ENCODE measurements at places on chromosomes 4 and X. TPM values are rescaled to one million over a fixed set of nuclear protein-coding genes. Genes with fewer than 3 reads are reported as not detected.

Gene CDKL5
- total RNA-seq: 9.3 TPM

Gene BRS3
- not detected for total RNA-seq

Gene SYTL5
- total RNA-seq: 1.3 TPM

Gene MTNR1A
- total RNA-seq: 0.21 TPM

Gene MFAP3L
- 4.1 TPM for total RNA-seq

Gene EMCN
- total RNA-seq: 25.1 TPM

Gene TFE3
- total RNA-seq: 27.1 TPM

Gene DSPP
- total RNA-seq: not detected

Gene PLAC1
- 1.4 TPM for total RNA-seq

Gene PDCL2
- not detected for total RNA-seq

Gene PCDH10
- total RNA-seq: 3.6 TPM

Gene CSN1S1
- not detected for total RNA-seq

Gene MAP9
- total RNA-seq: 8.8 TPM

Gene VCX3B
- total RNA-seq: not detected

Gene SPATA18
- 3.6 TPM for total RNA-seq

Gene C4orf50
- 0.10 TPM for total RNA-seq

All from tongue (tissue), 3 donors.